ENCODE measurements at places on chromosomes 5 and 9. TPM values are rescaled to one million over a fixed set of nuclear protein-coding genes. Genes with fewer than 3 reads are reported as not detected.

The RGS7BP gene
- not detected for total RNA-seq

- peak; percentile 82 for DNase-seq
- peaks cover 19% of the 10 kb centered on the region for H3K27me3 ChIP-seq
- no peak overlapping the region for H3K4me3 ChIP-seq
- H3K4me1 ChIP-seq, result peaks cover 11% of the 10 kb centered on the region
Measured at GRCh38 chr5:170491479-170491878, 12.3 kb upstream of the KCNIP1 start.

The ARHGAP26 gene
- total RNA-seq, result 58.9 TPM

- DNase-seq, result no peak
- no peaks in the 10 kb centered on the region for H3K27me3 ChIP-seq
- no peak overlapping the region for H3K4me3 ChIP-seq
- no peaks in the 10 kb centered on the region for H3K4me1 ChIP-seq
Measured at GRCh38 chr5:30600892-30601291, 592.6 kb upstream of the CDH6 start.

The SLC26A2 gene
- total RNA-seq, result 44.1 TPM

DNA sequence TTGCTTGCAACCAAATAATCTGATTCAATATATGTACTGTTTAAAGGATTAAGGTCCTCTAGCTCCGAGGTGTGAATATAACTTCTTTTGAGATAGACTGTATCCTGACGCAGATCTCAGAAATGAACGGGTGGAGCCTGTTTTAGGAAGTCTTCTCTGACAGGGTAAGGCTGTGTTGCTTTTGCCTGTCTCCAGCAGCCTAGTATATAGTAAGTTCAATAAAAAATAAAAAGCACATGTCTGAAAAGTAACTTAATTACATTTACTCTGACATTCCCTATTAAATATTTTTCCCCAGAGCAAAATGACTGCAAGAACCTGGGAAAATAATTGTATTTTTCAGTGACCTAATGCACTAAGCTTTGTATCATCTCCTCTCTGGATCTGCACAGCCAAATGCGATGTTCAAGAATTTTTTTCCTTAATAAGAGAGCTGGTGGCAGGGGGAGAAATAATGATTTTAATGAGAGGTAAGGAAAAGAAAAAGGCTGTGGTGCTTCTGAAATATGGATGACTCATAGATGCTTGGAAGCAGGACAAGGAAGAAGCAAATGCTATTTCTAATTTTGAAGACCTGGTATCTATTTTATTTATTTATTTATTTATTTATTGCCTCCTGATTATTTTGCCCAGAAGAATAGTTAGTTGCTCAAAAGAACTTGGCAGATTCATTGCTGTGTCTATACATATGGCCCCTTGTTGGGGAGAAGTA is 7.3 kb downstream of the PPP3R2 start:
- no peak overlapping the region for H3K27ac ChIP-seq
- no peaks in the 10 kb centered on the region for H3K36me3 ChIP-seq
- no peaks in the 10 kb centered on the region for H3K27me3 ChIP-seq
- DNase-seq, result peak; percentile 7
- H3K4me1 ChIP-seq, result no peaks in the 10 kb centered on the region

Data from MCF 10A (cell line).